ENCODE measurements at places on chromosomes 12 and 14.

- DNase-seq, result no peak
Observed at GRCh38 chr12:95216711-95217376, 423 bp downstream of the FGD6 start.

DNA sequence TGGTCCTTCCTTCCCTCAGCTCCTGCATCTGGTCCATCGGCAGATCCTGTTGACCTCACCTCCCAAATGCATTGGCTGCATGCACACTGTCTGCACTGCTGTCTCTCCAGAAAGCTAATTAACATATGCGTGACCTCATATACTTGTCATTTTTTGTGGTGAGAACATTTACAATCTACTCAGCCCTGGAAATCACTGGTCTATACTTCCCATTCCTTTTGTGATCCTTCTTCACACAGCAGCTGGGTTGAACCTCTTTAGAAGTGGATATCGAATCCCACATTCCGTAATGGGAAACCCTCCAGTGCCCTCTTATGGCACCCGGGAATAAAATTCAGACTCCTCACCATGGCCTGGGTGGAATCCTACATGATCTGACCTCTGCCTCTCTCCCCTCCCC is 45.0 kb downstream of the SMOC1 start:
- no peak for DNase-seq

DNA sequence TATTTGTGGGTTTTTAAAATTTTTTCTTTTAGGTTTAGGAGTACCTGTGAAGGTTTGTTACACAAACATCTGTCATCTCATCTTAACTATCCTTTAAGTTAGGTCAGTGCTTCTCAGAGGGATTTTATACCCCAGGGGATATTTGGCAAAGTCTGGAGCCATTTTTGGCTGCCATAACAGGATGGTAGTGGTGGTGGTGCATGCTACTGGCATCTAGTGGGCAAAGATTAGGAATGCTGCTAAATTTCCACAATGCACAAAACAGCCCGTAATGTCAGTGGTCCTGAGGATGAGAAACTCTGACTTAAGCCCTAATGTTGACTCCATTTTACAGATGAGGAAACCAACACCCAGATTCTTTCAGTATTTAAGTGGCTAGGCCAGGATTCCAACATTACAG is 85.2 kb upstream of the MYF6 start:
- DNase-seq, result no peak

- no peak for DNase-seq
Observed at GRCh38 chr12:126768517-126768916, 1498.5 kb upstream of the TMEM132C start.

DNA sequence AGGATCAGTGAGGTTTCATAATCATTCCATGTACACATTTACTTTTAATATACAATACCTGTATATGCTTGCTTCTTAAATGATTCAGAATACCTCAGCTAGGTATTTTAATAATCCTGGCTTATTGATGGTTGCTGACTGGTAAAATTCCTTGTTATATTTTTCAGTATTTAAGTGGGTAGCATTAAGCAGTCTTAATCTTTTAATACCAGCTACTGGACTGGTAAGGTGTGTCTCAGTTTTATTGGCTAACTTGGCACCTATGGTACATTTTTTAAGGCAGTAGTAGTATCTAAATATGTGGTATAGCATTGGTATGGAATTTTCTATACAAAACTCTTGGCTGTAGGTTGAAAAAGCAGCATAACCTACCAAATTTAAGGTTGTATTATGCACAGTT is 96.6 kb downstream of the RAD52 start:
- no peak for DNase-seq

DNA sequence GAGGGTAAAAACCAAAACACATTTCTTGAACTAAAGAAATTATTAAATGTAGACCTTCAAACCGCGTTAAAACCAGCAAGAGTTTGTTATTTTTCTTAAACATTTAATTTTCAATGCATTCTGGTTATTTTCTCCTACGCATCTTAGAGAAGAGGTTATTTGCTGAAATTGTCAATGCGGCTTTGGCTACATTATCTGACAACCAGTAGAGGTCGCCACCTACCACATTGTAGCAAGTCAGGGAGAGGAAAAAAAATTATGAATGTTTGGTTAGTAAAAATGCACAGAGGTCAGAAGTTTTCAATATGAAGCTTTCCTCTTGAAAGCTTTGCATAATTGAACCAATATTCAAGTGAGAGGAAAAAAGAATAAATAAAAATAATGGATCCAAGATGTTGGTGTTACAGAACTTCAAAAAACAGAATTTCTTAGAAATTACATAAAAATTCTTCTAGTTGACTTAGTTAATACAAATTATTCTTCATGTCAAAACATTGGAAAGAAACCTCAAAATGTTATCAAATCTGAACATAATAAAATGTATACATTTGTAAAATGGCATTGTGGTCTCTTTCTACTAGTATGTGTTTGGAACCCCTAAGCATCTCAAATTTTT is 159.4 kb upstream of the TMTC2 start:
- DNase-seq, result no peak

DNA sequence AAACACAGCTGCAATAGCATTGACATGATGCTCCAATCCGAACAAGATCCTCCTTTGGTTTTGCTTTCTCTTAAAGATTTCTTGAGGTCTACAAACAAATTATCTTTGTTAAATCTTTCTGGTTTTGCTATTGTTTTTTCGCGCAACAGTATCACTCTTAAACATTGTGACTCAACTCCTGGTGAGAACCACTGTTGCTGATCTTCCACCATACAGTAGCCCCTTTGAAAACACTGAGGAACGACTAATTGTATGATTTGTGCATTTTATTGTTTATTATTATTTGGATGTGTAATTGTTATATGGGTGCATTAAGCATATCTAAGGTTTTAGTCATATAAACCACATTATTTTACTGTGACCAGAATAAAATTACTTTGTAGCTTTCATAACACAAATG is 282.8 kb downstream of the EGLN3 start:
- no peak for DNase-seq

- no peak for DNase-seq
Observed at GRCh38 chr12:11553871-11554533, 95.5 kb upstream of the ETV6 start.

- DNase-seq, result no peak
Observed at GRCh38 chr12:32548691-32549281, 130.3 kb upstream of the DNM1L start.

DNA sequence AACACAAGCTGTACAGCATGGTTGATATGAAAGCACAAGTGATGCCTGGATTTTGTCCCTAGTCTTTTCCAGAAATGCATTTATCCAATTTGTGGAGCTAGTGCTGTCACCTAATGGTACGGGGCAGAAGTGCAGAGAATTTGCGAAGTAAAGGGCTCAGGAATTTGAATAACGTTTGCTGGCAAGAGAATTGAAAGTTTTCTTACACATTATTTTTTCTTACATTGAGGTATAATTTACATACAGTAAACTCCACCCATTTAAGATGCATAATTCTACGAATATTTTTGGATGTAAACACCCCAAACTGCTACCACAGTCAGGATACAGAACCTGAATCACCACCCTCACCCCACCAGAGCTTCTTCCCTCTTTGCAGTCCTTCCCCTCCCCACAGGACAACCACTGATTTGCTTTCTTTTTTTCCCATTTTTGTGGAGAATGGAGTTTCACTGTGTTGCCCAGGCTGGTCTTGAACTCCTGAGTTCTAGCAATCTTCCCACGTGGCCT is 3.5 kb downstream of the AICDA start:
- no peak for DNase-seq

GRCh38 chr12:61880186-61880585 is 380.0 kb upstream of the USP15 start:
- no peak for DNase-seq

DNA sequence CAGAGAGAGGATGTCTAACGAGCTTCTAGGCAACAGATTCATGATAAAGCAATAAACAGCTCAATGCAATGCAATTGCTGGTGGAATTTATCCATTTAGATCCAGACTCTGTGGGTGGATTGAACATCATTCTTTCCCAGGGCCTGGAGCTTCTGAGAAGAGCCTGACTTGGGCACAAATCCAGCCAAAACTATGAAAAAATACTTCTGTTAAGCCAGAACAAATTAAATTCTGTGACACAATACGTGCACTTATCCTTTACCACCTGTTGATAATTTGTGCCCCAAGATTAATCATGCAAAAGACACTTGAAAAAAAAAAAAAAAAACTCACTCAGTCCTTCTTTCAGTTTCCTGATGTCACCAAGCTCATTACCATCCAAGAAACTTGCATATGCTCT is 446.0 kb upstream of the DCN start:
- DNase-seq, result no peak

GRCh38 chr12:124371970-124372555 is 77.2 kb downstream of the RFLNA start:
- DNase-seq, result no peak

- peak; percentile 55 for DNase-seq
Observed at GRCh38 chr14:95507701-95508103, 8.7 kb downstream of the SYNE3 start.

GRCh38 chr12:116544656-116545055 is 14.5 kb upstream of the MAP1LC3B2 start:
- DNase-seq, result no peak

DNA sequence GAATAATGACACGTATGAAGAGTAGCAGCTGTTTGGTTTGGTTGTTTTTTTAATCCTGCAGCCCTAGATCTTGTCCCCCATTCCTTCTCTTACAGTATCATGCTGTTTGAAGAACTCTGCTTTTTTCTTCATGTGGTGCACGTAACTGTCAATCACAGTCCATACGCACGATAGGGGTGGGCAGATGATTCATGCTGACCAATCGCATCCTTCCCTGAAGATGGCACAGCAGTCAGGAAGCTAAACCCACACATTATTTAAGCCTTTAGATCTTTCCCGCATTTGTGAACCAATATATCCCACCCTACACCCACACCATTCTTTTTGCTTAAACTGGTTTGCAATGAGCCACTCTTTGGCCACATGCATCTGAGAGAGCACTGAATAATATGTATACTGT is 158.9 kb upstream of the PLEKHA5 start:
- no peak for DNase-seq

GRCh38 chr12:41190338-41190737 is 2.2 kb downstream of the PDZRN4 start:
- no peak for DNase-seq

GRCh38 chr12:66296176-66296683 is 6.1 kb upstream of the HELB start:
- DNase-seq, result no peak

GRCh38 chr12:96044943-96045290 is 9.5 kb upstream of the LTA4H start:
- DNase-seq, result no peak

All from NK-92 treated with Interleukin-12 subunit alpha and Interleukin-12 subunit beta, amount 100 ng/mL, for 24 hours (cell line).